AG04449 (cell line): ENCODE measurements at places on chromosomes 16 and 17.

DNA sequence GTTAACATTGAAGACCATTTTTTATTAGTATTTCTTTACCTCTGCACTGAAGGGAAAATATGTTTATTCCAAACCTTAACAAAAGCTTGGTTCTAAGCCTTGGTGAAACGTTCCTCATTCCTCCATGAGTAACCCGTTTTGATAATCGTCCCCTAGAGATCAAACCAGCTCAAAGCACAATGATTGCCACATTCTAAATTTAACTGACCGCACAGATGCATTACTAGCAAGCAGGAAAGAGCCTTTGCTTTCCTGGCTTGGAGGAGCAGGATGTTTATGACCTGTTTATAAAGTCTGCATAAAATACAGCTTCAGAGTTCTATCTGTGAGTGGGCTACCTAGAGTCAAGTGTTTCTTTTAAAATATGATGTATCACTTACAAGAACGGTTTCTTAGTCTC lies 193.8 kb downstream of the TMEM114 start:
- DNase-seq, result no peak

- DNase-seq, result no peak
Observed at GRCh38 chr17:44941712-44942331, 5.8 kb downstream of the KIF18B start.

DNA sequence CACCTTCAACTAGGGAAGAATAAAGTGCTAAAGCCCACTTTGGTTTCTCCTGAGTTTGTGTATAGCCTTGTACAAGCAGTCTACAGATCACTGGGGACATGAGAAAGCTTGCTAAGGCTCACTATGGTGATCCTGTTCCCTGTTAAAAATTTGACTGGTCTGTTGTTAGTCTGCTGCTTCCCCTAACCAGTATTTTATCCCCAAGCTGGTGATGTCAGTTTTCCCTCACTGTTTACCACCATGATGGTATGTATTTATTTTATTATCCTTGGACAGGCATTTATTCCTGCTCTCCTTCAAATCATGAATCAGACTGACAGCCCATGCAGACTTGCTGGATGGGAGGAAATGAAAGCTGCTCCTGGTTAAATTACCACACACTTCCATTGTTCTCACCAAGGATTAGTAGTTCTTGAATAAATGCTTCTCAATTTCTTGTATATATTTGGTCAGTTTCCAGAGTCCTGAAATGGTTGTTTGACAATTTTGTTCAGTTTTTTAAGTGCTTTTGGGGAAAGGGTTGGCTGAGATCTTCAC lies 99.6 kb downstream of the CA4 start:
- DNase-seq, result no peak

- no peak for DNase-seq
Observed at GRCh38 chr17:48441231-48441711, 11.3 kb upstream of the SKAP1 start.

GRCh38 chr17:79788989-79789942 lies 7.6 kb downstream of the CBX8 start:
- DNase-seq, result no peak

GRCh38 chr16:12976936-12977335 lies 75.5 kb downstream of the SHISA9 start:
- no peak for DNase-seq

DNA sequence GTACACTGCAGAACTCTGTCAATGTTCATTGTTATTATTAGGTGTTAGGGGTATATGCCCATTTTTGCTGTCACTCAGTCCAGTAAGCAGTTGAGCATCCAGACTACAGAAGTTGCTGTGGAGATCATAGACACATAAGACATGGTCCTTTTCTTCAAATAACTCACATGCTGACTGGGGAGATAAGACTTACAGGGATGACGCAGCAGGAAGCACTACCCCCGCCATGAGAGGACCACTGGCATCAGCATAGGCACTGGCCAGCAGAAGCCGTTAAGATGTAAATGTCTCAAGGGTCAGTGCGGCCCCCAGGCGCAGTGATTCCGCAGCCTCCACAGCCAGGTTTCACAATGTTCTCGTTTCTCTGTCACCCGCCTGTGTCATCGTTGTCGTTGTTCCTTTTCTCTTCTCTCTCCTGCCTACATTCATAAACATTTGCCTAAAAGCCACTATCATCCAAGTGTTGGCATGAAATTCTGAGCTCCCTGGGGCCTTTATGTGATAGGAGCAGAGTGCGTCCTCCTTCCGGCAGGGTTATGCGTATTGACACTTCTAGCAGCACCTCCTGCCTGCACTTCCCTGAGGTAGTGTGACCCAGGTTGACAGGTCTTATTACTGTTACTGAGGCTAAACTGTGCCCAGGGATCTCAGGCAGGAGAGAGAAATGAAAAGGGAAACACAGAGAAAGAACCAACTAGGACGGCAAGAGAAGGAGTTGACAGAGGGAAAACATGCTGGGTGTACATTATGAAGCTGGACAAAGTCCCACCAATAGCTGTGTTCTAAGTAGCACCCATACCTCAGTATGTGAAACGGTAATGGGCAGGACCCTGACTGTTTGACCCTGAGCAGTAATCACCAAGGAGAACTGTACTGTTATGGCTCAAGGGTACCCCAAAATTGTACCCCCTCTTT lies 17.9 kb downstream of the TANGO6 start:
- DNase-seq, result no peak

DNA sequence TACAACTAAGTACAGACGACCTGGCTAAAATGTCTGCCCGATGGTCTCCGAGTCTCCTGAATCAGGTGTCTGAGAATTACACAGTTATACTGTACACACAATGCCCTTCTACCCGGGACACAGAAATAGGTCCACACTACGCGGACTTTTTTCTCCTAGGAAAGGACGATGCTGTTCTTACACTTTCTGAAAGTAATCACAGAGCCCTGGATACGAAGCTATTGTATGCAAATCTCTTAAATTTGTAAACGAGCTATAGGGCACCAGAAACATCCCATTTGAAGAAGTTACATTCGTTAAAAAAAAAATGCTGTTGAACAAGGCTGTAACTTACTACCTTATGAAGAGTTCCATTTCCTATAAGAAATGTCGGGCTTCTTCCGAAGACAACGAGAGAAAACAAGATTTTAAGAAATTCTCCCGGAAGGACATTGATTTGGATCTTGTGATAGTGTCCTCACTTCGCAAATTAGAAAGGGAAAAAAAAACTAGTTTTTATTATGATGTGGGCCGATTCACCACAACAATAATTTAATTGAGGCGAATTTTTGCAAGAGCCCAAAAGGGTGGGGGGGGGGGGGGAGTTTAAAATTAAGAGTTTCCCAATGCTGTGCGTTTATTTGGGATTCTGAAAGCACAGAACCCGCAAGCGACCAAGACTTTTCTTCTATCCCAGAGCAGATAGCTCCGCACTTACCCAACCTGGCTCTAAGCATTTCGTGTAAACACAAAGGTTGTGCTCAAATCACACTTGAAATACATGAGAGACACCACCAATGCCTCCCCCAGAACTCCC lies 1.5 kb upstream of the SOX9 start:
- DNase-seq, result no peak

- no peak for DNase-seq
Observed at GRCh38 chr16:4679156-4679849, 14.1 kb upstream of the NUDT16L1 start.

GRCh38 chr17:78641666-78642065 lies 64.5 kb upstream of the DNAH17 start:
- no peak for DNase-seq

GRCh38 chr17:80380555-80381002 lies 34.4 kb upstream of the ENDOV start:
- no peak for DNase-seq

GRCh38 chr16:53429221-53429943 lies 4.9 kb upstream of the RBL2 start:
- DNase-seq, result no peak

DNA sequence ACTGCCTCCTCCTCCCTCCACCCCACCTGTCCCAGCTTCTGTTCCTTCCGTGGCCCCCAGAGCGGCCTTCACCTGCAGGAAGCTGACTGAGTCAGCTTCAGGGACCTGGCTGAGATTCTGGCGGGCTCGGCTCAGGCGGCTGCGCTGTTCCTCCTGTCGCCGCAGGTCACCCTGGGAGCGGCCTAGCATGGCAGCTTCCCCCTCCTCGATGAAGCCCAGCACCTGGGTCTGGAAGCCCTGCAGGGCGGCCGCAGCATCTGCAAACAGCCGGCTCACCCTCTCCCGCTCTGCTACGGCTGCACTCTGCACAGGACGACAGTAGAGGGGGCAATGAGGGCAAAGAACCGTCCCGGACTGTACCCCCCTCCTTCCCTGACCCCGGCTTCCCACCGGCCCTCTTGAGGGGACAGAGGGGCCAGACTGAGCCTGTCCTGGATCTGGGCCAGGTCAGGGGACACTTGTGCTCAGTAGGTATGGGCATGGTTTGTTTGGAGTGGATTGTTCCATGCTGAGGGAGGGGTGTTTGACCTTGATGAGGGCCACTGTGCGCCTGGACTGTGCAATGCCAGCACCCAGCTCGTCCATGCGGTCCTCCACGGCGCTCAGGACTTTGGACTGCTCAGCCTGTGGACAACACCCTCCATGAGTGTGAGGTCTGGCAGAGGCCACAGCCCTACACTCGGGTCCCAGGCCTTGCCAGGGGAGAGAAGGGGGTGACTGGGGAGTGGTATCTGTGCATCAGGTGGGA lies 2.0 kb downstream of the TRIM47 start:
- DNase-seq, result no peak

DNA sequence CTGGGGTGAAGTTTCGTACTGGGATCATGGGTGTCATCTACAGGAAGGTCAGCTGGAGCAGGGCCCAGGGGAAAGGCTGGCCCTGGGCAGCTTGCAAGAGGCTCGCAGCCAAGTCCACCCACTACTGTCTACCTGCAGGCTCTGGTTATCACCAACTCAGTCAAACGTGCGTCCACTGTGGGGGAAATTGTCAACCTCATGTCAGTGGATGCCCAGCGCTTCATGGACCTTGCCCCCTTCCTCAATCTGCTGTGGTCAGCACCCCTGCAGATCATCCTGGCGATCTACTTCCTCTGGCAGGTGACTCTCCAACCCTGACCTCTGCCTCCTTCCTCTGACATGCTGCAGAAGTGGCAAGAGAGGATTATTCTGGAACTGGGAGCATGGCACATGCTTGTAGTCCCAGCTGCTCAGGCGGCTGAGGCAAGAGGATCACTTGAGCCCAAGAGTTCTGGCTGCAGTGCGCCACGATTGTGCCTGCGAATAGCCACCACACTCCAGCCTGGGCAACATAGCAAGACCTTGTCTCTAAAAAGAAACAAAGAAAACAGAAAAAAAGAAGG lies 29.2 kb downstream of the ABCC3 start:
- DNase-seq, result no peak

- no peak for DNase-seq
Observed at GRCh38 chr17:9999919-10000695, 95.0 kb upstream of the RCVRN start.

DNA sequence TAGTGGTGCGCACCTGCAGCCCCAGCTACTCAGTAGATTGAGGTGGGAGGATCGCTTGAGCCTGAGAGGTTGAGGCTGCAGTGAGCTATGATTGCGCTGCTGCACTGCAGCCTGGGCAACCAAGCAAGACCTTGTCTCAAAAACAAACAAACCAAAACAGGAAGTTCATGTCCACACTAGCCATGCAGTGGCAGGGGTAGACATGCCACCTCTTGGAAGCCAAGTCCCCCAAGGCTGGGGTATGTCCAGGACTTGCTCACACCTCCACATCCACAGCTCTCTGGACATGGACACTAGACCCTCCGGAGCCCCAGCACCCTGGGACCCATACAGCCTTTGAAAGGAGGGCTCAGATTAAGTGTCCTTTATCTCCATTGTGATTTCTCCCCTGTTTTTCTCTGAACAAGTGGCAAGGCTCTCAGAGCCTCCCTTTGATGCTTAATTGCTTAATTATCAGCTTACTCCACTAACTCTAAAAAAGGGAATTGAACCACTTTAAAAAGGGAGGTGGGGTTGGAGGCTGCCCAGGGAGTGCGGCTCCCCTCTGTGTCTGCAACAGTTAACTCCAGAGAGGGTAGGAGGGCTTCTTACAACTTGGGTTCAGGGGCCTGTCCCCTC lies 424.6 kb upstream of the C16orf82 start:
- DNase-seq, result no peak

- no peak for DNase-seq
Observed at GRCh38 chr17:82424001-82424862, 5.8 kb upstream of the OGFOD3 start.

- no peak for DNase-seq
Observed at GRCh38 chr17:44848961-44849489, 1.3 kb downstream of the HIGD1B start.

DNA sequence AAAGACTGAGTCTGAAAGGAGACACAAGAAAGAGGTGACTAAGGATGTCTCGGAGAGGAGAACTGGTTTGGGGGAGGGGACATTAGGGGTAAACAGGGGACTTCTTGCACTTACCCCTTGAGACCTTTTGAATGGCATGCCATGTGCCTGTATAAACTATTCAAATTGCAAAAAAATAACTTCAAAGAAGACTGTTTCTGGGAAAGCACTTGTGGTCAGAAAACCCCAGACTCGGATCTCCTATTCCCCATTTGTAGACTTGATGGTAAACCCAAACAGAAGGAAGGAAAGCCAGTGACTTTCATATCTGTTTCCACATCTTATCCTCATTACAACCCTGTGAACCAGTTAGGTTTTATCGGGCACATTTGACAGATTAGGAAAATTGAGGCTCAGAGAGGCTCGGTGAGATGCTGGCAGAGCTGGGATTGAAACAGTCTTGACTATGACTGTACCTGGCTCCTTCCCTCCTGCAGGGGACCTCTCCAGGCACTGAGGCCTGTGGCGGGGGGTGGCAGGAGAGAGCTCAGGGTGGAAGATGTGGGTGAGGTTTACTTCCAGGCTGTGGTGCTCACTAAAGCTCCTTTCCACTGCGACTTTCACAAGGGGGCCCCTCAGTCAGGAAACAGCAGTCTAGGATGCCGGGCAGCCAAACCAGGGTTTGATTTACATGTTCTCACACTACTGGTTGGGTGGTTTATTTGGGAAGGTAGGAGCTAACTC lies 30.5 kb upstream of the PLCG2 start:
- DNase-seq, result no peak

DNA sequence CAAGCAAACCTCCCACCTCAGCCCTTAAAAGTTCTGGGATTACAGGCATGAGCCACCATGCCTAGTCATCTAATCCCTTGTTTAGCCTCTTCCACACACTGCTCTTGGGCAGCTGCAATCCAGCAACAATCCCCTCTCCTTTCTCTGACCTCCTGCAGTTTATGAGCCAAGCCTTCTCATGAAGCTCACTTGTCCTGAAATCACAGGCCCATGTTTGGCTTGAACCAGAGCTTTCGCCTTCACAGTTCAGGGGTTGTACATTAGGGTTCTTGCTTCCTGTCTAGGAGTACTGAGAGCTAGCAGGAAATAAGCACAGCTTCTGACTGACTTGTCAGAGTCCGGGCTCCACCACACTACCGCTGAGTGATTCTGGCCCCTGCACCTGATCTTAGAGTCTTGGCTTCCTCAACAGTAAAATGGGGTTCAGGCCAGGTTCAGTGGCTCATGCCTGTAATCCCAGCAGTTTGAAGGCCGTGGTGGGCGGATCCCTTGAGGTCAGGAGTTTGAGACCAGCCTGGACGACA lies 16.3 kb downstream of the ERAL1 start:
- no peak for DNase-seq

DNA sequence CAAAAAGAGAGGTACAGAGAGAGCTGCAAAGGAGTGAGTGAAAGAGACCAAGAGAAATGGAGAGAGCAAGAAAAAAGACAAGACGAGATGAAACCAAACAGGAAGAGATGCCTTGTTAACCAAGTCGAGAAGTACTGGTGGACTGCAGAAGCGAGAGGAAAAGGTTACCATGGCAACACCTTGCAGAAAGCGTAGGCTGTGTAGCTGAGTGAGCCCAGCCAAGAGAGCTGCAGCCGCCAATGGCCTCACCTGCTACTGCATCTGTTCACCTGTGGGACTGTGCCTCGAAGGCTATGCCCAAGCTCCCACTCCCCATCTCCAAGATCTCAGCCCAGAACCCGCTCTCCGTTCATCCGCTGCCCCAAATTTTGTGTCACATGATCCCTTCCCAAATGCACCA lies 161.3 kb downstream of the SLC39A11 start:
- no peak for DNase-seq
